ENCODE measurements at places on chromosomes 12 and 14.

- DNase-seq, result no peak
Measured at GRCh38 chr12:52062167-52063081, 7.4 kb upstream of the ATG101 start.

DNA sequence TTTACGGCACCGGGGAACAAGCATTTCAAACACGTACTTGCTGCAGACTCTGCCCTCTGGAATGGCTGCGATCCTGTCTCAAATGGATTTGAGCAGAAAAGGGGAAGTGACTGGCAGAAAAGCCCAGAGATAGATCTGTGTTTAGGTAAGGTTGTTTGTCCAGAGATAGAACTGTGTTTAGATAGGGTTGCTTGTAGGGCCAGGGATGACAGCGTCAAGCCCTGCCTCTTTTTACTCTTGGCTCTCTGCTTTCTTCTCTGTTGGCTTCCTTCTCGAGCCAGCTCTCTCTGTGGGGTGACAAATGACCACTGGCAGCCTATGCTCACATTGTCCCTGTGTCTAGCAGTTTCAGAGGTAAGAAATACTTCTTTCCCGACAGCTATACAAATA lies 11.4 kb downstream of the DGLUCY start:
- DNase-seq, result no peak

GRCh38 chr12:93582351-93582750 lies 9.9 kb downstream of the SOCS2 start:
- DNase-seq, result no peak

GRCh38 chr14:100317912-100318808 lies 5.0 kb upstream of the SLC25A47 start:
- peak; percentile 51 for DNase-seq

- DNase-seq, result no peak
Measured at GRCh38 chr12:92394895-92395294, 249.2 kb upstream of the BTG1 start.

GRCh38 chr14:54639611-54640010 lies 72.7 kb downstream of the SAMD4A start:
- DNase-seq, result no peak

GRCh38 chr12:34215213-34215892 lies 193.1 kb downstream of the ALG10 start:
- DNase-seq, result no peak

GRCh38 chr14:71497645-71498086 lies 434.6 kb upstream of the RGS6 start:
- no peak for DNase-seq

DNA sequence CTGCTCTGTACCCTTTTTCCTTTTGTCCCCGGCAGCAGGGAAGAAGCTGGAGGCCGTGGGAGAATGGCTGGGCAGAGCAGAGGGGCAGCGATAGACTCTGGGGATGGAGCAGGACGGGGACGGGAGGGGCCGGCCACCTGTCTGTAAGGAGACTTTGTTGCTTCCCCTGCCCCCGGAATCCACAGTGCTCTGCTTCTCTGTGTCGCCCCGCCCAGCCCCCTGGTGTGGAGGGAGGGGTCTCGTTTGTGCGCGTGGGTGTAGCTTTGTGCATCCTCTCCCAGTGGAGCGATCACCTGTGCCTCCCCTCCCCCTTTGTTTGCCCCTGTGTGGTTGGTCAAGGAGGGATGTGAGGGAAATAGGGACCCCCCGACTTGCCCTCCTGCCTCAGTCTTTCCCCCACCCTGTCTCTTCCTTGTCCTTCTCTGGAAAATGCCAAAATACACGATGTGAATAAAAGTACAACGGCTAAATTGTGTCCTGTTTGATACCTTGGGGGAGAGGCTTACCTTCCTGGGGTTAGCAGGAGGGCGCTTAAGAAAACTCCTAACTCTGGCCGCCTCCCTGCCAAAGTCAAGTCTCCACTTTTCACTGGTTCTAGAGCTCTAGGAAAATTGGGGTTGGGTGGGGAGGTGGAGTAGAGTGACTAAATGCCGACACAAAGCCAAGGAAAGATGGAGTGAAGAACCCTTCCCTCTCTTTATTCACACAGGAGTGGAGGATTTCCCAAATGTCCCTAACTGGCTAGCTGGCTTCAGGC lies 990 bp upstream of the TPI1 start:
- no peak for DNase-seq

DNA sequence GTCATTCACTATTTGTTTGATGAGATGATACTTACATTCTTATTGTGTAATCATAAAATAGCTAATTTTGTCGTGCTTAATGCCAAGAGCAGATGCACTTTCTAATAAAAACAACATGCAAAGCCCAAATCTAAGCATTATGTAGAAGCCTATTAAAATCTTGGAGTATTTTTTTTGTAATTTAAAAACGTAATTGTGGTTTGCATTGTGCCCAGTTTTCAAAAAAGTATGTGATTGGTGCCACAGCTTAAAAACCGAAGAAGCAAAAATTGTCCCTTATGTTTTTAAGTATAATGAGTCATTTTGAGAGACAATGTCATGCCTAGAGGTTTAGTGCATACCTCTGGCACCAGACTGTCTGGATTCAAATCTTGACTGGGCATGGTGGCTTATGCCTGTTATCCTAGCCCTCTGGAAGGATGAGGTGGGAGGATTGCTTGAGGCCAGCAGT lies 464.8 kb upstream of the RGS6 start:
- no peak for DNase-seq

DNA sequence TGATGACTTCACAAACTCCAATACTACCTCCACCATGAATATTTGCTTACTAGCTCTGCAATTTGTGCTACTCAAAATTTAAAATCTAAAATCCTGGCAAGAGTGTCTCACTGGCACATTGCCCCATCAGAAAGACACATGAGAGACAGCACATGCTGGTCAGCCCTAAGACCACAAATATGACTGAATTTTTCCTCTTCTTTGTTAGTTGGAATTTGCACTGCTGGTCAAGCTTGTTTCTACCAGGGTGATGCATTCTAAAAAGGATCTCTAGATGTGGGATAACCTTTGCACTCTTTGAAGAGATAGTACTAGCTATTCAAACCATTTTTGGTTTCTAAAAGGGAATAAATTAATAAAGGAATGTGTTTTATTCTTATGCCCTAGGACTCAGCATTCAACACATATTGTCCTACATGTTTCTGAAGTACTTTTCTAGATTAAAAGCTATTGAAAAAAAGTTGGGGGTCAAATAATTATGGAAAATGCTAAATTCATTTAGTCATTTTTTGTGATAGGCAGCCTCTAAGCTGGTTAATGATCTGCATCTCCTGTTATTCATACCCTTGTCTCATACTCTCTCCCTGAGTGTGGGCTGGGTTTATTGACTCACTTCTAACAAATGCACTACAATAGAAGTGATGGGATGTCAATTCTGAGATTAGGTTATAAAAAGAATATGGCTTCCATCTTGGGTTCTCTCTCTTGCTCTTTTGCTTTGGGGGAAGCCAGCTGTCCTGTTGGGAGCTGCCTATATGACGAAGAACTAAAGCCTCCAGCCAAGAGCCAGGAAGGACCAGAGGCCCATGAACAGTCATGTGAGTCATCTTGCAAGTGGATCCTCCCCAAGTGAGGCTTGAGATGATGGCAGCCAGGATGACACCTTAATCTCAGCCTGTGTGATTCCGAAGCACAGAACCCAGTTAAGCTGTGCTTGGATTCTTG lies 211.5 kb upstream of the CRY1 start:
- DNase-seq, result no peak

- DNase-seq, result no peak
Measured at GRCh38 chr14:57610631-57611030, 117.0 kb upstream of the CCDC198 start.

DNA sequence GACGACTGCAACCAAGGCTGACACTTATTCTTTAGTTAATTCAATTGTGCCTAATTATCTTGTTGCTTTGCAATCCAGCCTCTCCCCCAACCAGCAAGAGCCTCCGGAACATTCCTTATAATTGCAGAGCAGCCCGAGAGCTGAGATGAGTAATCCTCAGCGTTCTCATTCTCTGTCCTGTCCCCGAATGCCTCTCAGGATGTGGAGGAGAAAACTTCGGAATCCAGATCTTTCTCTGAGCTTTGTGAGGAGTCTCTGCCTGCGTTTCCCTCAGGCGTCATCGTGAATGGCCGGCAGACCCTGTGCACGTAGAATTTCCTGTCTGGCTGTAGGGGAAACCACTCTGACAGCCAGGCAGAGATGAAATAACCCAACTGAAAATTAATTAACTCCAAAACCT lies 160.5 kb upstream of the DIO3 start:
- no peak for DNase-seq

DNA sequence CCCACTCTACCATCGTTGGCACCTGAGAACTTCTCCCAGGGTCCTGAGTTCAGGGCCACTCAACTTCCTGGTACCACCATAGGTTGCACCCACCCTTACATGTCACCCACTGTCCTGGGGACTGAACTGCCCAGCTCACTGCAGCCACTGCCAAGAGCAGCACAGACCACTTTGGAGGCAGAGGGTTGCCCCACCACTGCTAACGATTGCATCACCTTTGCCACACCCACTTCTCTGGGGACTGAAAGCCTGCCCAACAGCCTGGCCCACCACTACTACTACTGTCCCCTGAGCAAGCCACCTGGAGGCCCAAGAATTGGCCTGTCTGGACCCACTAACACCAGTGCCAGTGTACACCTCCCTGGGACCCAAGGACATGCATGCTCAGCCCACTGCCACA lies 27.6 kb downstream of the CACNA2D4 start:
- DNase-seq, result no peak

DNA sequence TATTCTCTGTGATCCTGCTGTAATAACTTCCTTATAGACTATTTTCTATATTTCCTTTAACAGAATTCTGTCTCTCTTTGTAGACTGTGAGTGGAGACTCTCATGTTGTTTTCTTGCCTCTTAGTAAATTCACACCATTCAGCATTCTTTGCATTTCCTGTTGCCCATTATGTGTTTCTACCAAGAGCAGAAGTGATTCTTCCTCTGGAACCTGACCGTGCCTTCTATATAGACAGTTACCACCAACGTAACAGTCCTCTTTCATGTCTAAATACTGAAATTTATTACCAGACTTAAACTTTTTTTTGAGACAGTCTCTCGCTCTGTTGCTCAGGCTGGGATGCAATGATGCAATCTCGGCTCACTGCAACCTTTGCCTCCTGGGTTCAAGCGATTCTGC lies 31.1 kb downstream of the METAP2 start:
- DNase-seq, result no peak

- no peak for DNase-seq
Measured at GRCh38 chr14:75156901-75157300, 19.5 kb downstream of the TMED10 start.

DNA sequence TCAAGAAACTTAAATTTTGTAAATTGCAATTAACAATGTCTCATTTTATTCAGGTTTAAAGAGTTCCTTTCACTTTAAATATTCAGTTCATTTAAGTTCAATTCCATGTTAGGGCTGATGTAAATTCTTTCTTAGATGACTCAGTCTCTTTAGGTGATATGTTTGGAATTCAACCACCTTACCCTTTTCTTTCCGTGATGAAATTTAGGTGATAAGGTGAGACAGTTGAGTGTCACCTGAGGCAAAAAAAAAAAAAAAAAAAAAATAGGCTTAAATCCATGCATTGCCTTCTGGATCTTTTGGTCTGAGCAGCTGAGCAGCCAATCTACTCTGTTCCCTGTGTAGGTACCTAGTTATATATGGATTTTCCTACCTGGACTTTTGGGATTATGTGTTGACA lies 299.5 kb downstream of the DAD1 start:
- no peak for DNase-seq

DNA sequence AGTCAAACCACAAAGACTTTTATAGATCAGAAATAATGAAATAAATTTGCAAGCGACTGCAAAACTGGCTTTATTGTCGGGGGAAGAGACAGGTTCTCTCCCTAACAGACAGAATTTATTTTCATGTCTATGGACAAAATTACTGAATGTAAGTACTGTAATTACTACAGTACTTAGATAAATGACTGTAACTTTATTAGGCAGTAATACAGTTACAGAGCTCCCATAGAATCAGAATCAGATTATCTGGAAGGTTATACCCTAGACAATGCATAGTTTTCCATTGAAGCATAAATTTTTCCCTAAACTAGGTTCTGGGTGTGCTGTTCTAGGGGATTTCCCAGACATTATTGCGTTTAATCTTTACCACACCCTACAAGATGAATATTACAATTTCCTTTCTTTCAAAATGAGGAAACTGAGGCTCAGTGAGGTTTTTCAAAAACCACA lies 114.2 kb downstream of the C12orf75 start:
- DNase-seq, result no peak

DNA sequence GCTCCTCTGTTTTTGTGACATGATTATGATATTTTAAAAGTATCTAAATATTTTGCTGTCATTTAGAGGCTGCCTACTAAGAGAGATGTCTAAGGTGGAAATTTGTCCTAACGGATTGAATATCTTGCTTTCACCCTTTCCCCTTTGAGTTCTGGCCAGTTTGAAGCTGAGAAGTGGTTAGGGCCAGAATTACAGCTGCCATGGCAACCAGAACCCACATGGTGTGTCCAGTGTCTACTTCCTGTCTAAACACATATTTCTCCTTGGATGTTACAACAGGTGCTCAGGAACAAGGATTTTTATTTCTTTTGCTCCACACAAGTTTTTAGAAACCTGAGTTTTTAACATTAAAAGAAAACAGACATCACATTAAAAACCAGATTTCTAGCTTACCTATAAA lies 335.1 kb upstream of the OR4E1 start:
- no peak for DNase-seq

DNA sequence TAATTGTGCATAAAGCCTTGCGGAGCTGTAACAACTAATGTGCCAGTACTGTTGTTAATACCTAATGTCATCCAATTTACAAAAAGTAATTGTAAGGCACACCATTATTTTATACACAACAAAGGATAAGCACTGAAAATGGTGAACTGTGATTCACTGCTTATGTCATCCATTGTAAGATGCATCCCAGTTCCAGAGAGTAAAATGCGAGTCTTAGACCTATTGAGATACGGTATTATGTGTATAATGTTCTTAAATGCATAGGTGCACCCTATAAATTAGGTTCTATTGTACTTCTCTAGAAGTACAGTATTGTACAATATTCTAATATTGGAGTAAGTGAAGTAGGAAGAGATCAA lies 406 bp downstream of the PARP2 start:
- DNase-seq, result no peak

DNA sequence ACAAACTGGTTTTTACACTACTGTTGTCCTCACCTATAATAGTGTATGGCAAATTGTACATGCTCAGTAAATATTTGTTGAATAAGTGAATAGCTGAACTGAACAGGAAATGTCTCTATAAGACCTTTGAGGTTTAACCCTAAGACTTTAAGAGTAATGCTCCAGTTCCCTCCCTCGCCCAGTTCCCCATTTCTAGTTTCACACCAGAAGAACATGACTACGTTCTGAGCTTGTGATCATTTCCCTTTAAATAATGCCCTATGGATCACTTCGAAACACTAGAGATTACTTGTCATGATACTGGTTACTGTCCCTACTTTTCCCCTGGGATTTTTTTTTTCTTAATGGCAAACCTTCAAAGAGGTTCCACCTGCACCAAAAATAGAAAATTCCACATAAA lies 69.3 kb downstream of the PRKD1 start:
- no peak for DNase-seq

Measured in posterior cingulate gyrus (tissue), 11 donors.